ENCODE measurements at places on chromosomes 5 and 9. TPM values are rescaled to one million over a fixed set of nuclear protein-coding genes. Genes with fewer than 3 reads are reported as not detected.
A peak's percentile ranks its signal among the peaks of the same experiment; 100 is the strongest.

F2RL1 gene
- 0.32 TPM for polyA plus RNA-seq

KIF4B gene
- 0.06 TPM for polyA plus RNA-seq

SLC34A1 gene
- polyA plus RNA-seq = not detected

PTTG1 gene
- 26.3 TPM for polyA plus RNA-seq

HRCT1 gene
- 2.1 TPM for polyA plus RNA-seq

SMIM23 gene
- polyA plus RNA-seq = not detected

RLN1 gene
- polyA plus RNA-seq = 0.27 TPM

SLC45A2 gene
- polyA plus RNA-seq = 0.33 TPM

DBH gene
- polyA plus RNA-seq = 0.72 TPM

SOX30 gene
- 0.42 TPM for polyA plus RNA-seq

LCN15 gene
- 0.49 TPM for polyA plus RNA-seq

CBY3 gene
- 0.37 TPM for polyA plus RNA-seq

DNA sequence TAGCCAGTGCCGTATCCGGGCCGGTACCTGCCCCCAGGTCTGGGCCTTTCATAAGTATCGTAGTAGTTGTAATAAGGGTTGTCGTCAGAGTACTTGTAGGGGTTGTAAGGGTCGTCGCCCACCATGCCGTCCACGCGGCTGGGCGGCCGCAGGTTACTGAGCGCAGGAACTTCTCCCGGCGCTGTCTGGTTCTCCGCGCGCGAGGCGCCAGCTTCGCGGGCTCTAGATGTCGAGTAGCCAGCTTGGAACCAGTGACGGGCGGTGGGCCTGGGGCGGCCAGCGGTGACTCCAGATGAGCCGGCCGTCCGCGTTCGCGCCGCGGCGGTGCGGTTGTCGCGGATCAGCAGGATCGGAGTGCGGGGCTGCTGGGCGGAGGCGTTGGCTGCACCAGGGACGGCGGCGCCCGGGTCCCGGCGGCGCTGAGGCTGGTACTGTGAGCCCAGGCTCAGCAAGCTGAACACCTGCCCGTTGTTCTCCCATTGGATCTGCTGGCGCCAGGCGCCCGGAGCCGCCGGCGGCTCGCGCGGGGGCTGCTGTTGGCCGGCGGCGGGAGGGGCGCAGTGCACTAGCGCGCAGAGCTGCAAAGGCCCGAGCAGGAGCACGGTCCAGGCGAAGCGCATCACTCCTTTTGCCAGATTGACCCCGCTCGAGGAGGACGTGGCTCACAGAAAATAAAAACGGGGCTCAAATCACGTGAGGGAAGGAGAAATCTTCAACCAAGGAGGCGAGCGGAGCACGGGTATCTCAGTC lies 518 bp downstream of the LOX start:
- no peak for DNase-seq

DNA sequence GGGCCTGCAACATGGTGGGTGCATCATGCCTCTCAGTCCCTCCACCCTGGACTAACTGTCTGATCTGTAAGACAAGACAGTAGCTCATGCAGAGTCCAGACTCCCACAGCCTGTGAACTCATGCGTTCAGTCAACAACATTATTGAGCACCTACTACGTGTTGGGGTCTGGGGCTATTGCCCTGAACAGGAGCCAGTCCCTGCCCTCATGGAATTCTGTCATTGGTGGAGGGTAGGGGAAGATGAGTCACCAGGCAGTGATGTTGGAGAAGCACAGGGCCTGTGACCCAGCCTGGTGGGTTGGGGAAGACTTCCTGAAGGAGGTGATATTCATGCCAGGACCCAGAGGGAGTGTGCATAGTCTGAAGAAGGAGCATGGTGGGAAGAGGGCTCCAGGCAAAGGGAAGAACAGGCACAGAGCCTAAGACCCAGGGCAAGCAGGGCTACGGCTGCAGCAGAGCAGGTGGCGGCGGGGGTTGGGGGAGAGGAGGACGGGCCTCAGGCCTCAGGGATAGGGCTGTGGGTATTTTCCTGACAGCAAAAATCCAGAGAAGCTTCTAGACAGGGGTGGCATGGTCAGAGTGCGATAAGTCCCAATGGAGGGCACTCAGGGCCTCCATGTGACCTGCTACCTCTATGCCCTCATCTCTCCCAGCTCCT lies 26.7 kb upstream of the PSD2 start:
- no peak for DNase-seq

GRCh38 chr5:69138766-69139165 lies 28.2 kb upstream of the CCNB1 start:
- DNase-seq = no peak

- DNase-seq = no peak
Measured at GRCh38 chr9:117184173-117184572, 230.7 kb downstream of the ASTN2 start.

DNA sequence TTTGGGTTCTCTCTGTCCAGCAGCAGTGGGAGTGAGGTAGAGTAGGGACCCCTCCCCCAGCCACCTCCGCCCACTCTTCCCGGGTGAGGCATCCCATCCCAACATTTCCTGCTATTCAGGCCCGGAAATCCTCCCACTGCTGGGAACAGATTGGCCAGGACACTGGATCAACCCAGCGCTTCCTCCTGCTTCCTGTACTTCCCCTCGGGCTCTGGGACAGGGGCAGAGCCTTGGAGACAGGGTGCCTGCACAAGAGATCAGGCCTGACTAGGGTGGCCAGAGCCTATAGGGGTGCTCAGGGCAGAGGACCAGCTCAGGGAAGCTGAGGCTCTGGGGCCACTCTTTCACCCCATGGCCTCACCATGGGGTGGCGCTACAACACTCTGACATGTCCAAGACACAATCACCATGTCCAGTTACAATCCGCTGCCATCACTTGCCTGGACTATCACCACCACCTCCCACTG lies 14.5 kb downstream of the SH2D3C start:
- DNase-seq = no peak

DNA sequence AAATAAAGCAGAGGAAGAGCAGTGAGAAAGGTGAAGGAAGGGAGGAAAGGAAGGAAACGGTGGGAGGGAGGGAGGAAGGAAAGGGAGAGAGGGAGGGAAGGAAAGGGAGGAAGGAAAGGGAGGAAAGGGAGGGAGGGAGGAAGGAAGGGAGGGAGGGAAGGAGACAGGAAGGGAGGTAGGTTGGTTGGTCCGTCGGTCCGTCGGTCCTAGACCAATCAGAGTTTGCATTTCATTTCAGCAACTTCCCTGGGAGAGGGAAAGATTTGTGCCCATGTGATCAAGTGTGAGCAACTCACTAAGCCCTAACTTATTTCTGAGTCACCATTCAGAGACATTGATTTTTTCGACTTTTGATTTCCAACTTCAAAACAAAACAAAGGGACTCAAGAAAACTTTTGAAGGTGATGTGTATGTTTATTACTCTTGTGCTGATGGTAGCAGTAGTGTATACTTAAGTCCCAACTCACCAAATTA lies 18.8 kb downstream of the NANS start:
- DNase-seq = no peak

GRCh38 chr5:156218367-156219158 lies 108.4 kb upstream of the SGCD start:
- no peak for DNase-seq

DNA sequence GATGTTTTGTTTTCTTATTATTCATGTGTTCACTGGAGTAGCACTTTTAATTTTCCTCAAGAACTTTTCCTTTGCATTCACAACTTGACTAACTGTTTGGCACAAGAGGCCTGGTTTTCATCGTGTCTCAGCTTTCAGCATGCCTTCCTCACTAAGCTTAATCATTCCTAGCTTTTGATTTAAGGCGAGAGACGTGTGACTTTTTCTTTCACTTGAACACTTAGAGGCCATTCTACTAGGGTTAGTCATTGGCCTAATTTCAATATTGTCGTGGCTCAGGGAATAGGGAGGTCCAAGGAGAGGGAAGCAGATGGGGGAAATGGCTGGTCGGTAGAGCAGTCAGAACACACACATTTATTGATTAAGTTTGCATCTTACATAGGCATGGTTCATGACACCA lies 94.0 kb downstream of the ZNF462 start:
- DNase-seq = no peak

DNA sequence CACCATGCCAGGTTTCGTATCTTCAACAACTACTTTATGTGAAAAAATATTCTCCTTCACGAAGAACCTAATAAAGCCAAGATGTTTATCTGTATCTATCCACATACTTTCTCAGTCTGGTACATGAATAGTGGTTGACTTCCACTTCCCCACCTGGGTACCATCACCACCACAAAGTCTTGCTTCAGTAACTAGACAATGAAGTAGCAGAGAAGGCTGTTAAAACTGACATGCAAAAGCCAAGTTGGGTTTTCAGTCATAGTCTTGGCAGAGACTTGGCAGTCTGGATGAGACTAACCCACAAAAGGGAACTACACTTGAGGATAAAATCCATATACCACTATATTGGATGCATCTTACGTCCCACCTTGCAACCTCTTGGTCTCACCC lies 5.0 kb downstream of the P4HA2 start:
- no peak for DNase-seq

- DNase-seq = no peak
Measured at GRCh38 chr5:177040814-177041420, 18.4 kb downstream of the ZNF346 start.

DNA sequence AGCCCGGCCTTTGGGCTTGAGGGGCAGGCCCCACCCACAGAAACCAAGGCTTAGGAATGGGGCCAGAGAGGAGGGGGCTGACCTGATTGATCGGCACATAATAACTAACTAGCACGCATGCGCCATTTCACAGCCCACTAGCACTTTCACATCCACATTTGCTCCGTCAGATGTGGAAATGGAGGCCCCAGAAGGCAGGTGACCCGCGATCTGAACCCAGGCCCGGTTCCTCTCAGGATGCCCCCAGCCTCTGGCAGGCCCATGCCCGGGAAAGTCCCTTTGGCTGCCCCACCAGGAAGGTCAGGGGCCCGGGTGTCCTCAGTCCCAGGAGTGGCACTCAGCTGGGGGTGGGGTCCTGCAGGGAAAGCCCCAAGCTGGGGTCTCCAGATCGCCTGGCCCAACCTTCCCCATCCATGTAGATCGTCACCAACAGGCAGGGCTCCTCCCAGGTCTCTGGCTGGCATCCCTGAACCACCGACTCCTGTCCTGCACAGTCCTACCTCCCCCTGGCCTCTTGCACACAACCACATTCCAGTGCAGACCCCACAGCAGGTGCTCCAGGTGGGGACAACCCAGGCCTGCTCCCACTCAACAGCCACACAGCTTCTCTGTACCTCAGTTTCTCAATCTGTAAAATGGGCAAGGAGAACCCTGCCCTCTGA lies 46.7 kb downstream of the VAV2 start:
- DNase-seq = no peak

DNA sequence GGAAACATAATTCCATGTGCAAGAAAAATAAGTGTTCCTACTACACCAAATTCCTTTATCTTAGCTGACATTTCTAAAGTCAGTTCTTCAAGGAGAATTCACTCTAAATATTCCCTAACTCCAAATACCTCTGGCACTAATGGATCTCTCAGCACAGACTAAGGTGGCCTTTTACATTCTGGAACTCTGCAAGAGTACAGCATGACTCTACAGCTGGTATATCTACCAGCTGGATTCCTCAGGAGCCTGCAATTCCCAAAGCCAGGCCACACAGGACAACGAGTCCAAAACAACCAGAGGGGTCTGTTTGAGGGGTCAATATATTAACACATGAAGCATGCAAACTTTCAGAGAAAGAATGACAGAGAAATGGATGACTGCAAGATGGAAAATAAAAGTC lies 27.2 kb downstream of the TMEM245 start:
- DNase-seq = no peak

GRCh38 chr5:126031989-126032716 lies 391.1 kb upstream of the GRAMD2B start:
- DNase-seq = no peak

DNA sequence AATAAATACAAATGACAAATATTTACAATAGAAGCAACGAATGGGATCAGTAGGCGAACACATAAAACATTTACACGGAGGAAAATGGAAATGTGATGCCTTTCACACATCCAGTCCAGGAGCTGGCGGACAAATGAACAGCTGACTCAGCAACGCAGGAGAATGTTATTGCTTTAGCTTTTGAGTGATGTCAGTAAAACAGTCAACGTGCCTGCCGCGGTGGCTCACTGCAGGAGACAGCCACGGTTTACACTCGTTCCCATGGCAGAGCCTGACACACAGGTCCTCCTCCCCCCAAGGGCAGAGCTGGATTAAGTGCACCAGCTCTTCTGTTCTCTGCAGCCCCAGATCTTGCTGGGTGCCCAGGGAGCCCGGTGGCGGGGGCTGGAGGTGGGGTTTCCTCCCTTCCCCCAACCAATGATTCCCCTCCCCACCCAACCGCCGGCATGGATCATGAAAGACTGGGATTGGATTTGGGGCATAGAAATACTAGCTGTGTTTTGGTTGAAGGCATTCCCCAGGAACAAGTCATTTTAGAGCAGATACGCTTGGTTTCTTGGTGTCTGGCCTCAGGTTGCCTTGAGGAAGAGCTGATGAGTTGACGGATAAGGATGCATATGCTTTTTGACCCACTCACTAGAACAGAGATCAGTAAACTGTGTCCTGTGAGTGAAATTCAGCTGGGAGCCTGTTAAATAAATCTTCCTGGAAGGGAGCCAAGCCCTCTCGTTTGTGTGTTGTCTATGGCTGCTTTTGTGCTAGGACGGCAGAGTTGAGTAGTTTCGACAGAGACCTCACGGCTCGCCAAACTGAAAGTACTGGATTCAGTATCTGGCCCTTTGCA lies 12.5 kb downstream of the STC2 start:
- DNase-seq = peak; percentile 73

- no peak for DNase-seq
Measured at GRCh38 chr5:157214415-157214814, 33.8 kb downstream of the ITK start.

DNA sequence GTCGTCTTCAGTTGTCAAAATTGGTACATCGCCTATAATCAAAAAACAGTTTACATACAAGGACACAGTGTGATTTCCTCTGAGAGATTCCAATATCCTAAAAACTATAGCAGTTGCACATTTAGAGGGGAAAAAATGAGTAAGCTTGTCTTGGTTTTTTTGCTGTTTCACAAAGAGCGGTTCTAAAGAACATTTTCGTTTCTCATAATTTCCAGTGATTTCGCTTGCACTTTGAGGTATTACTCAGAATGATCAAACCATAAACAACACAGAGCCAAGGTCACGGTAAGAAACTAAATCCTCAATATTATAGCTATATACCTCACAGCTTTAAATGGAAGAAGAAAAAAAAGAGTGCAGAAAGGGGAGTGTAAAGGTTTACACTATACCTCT lies 861 bp downstream of the MTX3 start:
- DNase-seq = no peak

DNA sequence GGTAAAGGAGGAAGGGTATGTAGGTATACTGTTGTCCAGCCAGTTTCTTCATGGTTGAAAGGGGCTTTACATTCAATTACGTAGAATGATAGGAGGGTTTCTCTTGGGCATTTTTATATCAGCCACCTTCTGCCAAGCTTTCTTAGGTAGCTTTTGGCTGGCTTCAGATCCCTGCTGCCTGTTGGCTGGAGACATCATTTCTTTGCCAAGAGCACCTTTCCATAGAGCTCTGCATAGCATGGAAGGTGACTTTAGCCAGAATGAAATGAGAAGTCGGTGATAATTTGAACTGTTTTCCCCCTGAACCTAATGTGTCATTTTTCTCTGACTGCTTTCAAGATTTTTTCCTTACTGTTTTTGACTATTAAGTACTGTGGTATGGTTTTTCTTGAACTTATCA lies 26.9 kb downstream of the TMEFF1 start:
- DNase-seq = no peak

All from forelimb muscle (tissue), 1 donor.